Stimulated activated CD4-positive, alpha-beta T cell treated with anti-CD3 and anti-CD28 coated beads, Interleukin-12 subunit alpha, Interleukin-12 subunit beta, amount 100 ng/mL, for 48 hours (primary cell): ENCODE measurements at places on chromosomes 4 and X.

DNA sequence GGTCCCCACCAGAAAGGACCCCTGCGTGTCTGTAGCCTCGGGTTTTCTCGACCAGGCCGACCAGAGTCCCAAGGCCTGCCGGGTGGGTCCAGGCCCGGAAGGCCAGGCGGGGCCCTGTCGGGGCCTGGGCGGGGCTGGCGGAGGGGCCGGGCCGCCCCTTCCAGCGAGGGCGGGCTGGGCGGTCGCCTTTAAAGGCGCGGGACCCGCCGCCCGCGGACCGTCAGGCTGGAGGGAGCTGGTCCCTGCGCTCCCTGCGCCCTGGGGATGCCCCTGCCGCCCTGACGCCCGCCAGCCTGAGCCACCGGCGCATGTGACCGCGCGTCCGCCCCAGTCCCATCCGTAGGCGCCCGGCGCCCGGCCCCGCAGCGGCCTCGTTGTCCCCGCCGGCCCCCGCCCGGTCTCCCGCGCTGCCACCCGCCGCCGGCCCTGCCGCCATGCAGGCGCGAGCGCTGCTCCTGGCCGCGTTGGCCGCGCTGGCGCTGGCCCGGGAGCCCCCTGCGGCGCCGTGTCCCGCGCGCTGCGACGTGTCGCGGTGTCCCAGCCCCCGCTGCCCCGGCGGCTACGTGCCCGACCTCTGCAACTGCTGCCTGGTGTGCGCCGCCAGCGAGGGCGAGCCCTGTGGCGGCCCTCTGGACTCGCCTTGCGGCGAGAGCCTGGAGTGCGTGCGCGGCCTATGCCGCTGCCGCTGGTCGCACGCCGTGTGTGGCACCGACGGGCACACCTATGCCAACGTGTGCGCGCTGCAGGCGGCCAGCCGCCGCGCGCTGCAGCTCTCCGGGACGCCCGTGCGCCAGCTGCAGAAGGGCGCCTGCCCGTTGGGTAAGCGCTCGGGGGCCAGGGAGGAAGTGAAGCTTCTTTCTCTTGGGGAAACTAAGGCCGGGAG lies at the start of gene HTRA3:
TSS of gene HTRA3 (plus strand) at position 220 of the 883 bp plus-strand sequence. CDS start at position 435, 215 bp downstream.
- DNase-seq: no peak

GRCh38 chr4:141427726-141428296 lies 207.1 kb downstream of the ZNF330 start:
- no peak for DNase-seq

DNA sequence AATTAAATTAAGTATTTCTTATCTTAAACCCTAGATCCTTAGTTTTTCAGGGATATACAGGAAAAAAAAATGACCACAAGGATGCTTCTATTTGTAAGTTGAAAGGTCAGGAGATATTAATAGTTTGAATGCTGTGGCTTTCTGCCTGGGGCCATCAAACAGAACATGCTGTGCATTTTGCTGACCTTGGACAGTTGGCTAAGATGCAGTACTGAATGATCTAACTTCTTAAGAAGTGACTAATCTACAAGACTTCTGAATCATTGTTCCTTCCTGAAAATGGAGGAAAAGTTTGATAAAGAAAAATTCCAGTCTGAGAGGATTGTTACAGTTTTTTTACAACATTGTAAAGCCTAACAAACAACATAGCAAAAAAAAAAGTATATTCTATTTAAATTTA lies 237.8 kb upstream of the JADE1 start:
- no peak for DNase-seq

- DNase-seq: no peak
Observed at GRCh38 chr4:23717528-23718248, 172.2 kb downstream of the PPARGC1A start.

DNA sequence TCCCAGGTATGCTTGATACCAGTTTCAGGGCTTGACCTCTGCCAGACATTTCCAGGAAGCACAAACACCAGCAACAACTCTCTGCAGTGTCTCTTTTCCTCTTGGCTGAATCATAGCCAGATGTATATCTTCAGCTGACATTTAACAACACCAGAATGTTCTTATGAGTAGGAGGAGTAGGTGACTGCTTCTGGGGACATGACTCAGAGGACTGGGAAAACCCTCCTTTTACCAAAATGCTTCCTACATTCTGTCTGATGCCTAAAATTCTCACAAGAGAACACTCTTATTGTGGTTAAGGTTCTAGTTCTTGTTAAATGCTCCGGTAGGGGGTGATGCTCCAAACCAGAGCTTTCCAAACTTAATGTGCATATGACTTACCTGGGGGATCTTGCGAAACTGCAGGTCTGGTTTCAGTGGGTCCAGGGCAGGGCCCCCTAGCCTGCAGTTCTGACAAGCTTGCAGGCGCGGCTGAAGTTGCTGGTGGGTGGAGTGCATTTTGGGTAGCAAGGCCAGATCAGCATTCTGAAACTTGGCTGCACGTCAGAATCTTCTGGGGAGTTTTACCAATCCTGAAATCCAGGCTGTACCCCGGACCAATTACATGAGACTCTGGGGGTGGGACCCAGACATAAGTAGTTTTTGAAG lies 329.3 kb upstream of the RPS6KA3 start:
- DNase-seq: peak; percentile 44

DNA sequence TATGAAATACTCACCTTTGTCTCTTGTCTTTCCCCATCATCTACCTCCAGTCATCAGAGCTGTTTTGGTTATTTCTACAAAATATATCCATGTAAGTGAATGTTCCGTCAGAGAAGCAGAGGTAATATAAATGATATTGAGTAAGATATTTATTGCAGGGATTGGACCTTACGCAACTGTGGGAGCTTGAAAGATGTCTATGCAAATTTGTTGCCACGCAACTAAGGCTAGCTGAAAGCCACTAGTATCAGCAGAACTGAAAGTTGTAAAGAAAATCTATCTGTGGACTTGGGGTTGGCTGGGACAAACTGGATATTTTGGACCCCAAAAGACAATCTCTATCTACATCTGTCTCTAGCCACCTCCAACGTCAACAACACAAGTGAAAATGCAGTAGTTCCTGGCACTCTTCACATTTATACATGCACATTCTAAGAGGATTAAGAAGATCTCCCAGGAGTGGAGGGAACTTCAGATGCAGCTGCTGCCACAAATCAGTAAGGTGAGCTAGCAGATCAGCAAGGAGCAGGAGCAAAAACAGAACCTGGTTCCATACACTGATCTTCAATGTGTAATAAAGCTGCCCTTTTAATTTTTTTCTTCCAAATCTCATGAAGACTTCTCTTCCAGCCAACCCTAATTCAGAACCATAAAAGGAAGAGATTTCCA lies 8.5 kb upstream of the CCSER1 start:
- DNase-seq: no peak

DNA sequence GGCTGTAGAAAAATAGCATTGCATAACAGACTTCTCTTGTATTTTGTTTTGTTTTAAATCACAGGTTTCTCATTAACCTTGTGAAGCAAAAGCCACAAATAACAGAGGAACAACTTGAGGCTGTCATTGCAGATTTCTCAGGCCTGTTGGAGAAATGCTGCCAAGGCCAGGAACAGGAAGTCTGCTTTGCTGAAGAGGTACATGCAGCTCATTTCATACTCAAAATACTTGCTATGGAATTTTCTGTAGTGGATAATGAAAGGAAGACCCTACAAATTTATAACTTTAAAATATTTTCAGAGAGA lies 17.6 kb downstream of the AFP start:
- no peak for DNase-seq

- DNase-seq: no peak
Observed at GRCh38 chr4:121594796-121595526, 101.8 kb downstream of the ANXA5 start.

GRCh38 chrX:113741744-113742143 lies 842.1 kb upstream of the HTR2C start:
- no peak for DNase-seq

- no peak for DNase-seq
Observed at GRCh38 chr4:122663814-122664610, 43.1 kb upstream of the IL21 start.

DNA sequence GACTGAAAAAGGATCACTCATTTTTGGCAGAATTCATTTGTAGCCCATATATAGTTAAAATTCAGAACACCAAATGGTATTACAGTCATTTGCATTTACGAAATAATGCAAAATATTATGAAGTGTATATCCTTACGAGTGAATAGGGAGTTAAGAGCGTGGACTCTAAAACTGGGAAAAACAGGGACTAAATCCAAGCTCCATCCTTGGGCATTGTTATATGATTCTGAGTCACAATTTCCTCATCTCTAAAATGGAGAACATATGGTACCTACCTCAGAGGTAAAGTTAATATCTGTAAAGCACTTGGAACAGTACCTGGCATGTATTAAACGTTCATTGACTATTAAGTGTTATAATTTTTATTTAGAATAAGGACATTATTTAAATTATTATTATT lies 106.3 kb downstream of the ZAR1 start:
- no peak for DNase-seq

GRCh38 chrX:56790778-56791177 lies 61.7 kb downstream of the NBDY start:
- DNase-seq: no peak

DNA sequence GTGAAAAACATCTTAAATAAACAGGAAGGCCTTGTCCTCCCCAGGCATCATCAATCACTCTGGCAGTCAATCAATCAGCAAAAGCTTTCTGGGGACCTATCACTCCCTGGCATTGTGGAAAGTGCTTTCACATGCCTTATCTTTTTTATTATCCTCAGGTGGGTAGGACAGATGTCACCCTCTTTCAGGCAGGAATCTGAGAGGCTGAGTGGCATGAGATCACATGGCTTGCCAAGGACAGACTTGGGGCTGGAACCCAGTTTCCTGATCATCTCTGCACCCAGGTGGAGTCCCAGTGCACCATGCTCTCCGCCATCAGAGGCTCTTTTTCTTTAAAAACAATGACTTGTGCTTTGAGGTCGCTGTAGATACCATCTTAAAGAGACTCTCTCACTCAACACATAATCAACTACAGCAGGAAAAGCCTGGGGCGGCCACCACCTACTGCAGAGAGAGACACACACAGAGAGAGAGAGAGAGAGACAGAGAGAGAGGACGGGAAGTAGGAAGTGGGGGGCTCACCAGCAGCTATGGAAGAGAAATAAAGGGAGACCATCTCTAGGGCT lies 282.7 kb downstream of the PTTG2 start:
- DNase-seq: no peak

GRCh38 chr4:8209181-8209874 lies 10.2 kb downstream of the SH3TC1 start:
- DNase-seq: no peak

DNA sequence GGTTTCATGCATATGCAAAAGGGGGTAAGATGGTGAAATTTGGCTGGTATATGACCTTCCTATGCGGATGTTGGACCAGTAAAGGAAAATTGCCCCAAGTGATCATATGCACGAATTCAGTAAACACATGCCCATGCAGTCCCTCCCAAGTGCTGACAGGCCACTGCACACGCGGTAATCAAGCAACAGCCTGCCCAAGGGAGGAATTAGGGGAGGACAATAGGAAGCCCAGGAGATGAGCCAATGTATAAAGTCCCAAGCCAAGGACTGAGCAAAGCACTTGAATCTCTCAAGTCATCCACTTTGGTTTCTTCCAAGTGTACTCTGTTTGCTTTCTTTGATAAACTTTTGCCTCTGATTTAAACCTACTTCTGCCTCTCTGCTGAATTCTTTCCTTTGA lies 21.1 kb downstream of the MAGEB16 start:
- DNase-seq: no peak

DNA sequence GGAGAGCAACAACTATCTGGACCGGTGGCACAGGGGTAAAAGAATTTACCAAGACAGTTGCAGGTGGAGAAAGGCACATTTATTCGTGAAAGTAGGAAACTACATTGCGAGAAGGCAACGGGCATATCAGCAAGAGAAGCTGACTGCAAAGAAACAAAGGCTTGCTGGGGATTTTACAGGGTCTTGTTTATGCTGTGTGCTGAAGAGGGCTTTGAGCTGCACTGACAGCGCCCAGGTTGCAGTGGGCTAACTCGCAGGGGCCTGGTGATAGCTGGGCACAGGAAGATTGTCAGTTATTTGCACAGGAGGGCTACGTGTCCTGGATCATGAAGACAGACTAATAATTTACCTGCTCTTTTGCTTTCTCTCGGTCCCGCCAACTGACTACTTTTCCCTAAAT lies 10.7 kb downstream of the TLR3 start:
- DNase-seq: no peak
